ENCODE measurements at places on chromosomes 11 and 22.

GRCh38 chr22:31659246-31659645 is 2.8 kb downstream of the PISD start:
- DNase-seq = no peak

DNA sequence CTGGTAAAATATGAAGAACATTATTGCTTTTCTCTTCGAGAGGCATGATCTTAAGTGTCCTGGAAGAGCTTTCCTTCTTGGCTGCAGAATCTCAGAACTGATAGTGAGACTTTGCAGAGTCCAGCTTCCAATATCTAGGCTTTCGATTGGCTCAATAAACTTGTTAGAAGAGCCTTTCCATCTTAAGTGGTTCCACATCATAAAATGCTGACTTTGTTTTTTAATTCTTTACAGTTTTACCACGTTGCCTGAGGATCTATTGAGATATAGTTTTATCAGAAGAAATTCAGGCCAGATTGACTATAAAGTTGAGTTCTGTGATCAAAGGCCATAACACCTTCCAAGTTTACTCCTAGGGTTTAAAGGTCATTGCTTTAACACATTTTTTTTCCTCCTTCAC is 15.6 kb upstream of the DNAJB7 start:
- no peak for DNase-seq

GRCh38 chr11:65572356-65573051 is at the start of gene FAM89B:
TSS of gene FAM89B (plus strand) at chr11:65572538. CDS start at chr11:65572670, 132 bp downstream.
- DNase-seq = peak; percentile 84

- DNase-seq = no peak
These were observed 162.5 kb downstream of the ETS1 start for GRCh38 chr11:128424851-128425285.

DNA sequence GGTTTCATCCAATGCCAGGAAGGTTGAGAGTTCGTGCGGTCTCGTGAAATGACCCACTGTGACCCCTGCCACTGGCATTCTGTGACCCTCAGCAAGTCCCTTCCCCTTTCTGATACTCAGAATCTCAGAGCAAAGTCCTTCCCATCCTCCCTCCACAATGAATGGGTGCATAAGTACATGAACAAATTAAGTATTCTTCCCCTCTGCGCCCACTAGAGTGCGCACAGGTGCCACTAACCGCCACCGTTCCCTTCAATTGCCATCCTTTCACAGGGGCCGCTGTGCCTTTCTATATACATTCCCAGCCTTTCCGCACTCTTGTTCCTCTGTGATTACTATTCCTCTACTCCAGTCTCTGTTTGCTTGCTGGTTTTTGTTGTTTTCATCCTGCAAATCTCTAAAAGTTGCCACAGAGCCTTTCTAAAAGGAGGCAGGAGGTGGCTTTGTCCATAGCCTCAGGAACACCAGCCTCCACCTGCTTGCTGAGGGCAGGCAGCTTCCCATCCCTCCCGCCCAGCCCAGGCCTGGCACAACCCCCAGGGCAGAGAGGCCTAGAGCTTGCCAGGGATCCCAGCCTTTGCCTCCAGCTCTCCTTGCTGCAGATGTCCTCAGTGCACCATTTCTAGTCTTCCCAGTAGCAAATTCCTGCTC is 6.7 kb upstream of the AP1B1 start:
- peak; percentile 74 for DNase-seq

DNA sequence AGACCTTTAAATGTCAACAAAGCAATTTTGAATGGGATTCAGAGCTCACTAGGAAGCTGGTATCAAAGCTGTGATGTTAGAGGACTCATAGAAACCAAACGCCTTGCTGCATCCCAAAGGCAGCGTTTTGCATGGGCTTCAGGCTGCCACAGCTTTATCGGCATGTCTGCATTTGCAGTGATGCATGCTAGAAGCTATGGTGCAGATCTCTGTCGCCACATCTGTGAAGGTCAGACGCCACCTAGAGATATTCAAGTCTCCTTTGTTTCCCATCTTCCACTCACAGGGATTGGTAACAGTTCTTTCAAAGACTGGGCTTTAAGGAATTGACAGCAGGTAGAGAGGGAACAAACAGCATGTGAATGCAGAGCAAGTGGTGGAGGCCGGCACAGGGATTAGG is 47.8 kb downstream of the NTM start:
- DNase-seq = no peak

- no peak for DNase-seq
These were observed 1.6 kb downstream of the IL2RB start for GRCh38 chr22:37148031-37148651.

- no peak for DNase-seq
These were observed at the start of gene ADORA2A for GRCh38 chr22:24427500-24428164. TSS of gene ADORA2A (plus strand) at chr22:24427599. CDS start at chr22:24433405, 5,806 bp downstream.

DNA sequence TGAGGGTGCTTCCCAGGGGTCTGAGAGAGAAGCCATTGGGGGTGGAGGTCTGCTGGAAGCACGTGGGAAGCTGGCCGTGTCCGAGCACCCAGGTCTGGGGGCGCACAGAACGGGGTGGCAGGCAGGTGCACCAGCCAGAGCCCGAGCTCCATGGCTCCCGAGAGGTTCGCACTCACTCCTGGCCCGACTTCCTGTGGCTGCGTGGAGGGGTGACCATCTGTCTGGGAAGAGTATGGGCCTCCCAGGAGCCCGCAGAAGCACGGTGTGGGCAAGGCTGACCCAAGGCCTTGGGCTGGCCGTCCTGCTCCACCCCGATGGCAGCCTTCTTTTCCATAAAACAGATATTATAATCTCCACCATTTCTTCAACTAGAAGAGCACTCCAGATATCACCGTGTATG is 256.0 kb upstream of the B3GAT1 start:
- DNase-seq = no peak

DNA sequence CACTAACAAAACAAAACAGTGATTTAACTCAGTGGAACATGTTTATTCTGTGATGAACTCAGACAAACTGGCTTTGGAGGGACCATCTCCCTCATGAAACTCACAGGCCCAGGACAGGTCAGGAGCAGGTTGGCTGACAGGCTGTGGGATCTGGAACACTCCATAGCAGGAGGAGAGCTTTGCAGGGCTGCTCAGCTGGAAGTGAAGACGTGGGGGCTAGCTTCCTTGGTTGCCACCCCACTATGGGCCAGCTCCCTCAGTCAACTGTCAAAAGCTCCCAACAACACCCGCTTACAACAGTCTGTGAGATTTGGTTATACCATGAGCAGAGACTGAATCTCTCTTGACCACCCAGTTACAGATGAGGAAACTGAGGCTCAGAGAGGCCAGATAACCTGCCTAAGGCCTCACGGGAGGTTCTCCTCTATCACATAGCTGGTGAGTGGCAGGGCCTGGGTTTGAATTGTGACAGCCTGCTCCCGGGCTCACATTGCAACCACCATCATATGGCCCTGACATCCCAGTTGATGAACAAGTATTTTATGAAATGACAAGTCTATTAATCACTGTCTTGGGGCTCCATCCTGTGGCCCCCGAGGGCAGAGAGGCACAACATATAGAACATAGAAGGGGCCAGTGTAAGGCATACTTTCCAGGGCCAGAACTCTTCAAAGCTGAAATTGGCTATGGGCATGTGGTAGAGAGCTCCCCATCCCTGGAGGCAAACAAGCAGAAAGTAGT is 473.4 kb downstream of the MN1 start:
- no peak for DNase-seq

GRCh38 chr11:69308491-69308911 is 14.5 kb downstream of the MYEOV start:
- DNase-seq = no peak
